ENCODE measurements at places on chromosomes 7 and 10.

DNA sequence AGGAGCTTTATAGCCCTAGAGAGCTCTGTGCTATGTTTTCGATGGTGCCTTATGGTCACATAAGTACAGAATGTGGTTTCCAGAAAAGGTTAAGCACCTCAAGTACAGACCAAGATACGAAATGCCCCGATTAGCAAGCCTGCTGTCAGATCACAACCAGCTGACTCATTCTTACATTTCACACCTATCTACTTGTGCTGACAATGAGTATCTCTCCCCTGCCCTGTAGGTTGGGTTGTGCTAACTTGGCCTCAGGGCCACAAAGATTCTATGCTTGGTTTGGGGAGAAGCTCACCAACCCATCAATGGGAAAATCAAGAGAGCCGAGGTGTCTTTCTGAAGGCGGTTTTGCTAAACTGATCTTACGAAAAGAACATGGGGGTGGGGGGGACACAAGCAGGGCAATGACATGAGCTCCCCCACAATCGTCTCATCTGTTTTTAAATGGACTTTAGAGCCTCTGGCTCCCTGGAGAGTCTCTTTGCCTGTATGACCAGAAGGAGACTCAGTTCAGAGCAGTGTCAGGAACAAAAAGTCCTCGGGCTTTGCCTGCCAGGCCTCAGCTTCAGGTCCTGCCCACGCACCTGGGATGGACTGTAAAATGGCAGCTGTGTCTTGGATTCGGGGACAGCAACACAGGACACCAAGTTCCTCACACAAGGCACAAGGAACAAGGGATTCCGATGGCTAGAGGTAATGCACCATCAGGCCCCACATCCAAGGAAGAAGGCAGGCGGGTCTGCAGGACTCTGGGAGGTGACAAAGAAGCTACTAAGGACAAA, 55.1 kb downstream of the FAM53B start:
- DNase-seq: peak; percentile 33

DNA sequence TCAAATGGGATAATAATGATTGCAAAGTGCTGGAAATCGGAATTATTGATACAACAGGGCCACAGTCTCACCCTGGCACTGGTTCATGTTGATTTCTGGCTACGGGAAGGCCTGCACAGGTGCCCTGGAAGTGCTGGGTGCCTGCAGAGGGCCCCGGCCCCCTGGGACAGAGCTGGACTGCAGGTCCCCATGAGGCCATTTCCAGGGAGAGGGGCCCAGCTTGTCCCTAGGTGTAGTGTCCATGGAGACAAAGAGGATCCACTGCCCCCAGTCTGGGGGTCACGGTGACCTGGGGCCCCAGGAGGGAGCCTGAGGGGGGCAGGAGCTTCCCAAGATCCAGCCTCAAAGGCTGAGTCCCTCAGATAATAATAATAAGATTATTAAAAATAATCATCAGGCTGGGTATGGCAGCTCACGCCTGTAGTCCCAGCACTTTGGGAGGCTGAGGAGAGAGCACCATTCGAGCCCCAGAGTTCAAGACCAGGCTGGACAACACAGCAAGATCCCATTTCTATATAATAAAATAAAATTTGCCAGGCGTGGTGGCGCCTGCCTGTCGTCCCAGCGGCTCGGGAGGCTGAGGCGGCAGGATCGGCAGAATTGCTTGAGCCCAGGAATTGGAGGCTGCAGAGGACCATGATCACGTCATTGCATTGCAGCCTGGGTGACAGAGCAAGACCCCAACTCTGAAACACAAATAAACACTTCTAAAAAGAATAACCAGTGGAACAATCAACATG, 98.1 kb downstream of the MICALL2 start:
- no peak for DNase-seq

- DNase-seq: no peak
Measured at GRCh38 chr7:73812996-73813395, 17.8 kb upstream of the CLDN4 start.

- no peak for DNase-seq
Measured at GRCh38 chr7:67518580-67518979, 521.9 kb downstream of the TYW1 start.

GRCh38 chr7:148095066-148095465, 495.5 kb upstream of the C7orf33 start:
- no peak for DNase-seq

GRCh38 chr7:81183326-81183725, 264.5 kb upstream of the SEMA3C start:
- no peak for DNase-seq

- DNase-seq: no peak
Measured at GRCh38 chr10:42992957-42993390, 83.9 kb upstream of the RET start.

GRCh38 chr10:67200913-67201564, 275.2 kb downstream of the LRRTM3 start:
- DNase-seq: no peak

GRCh38 chr7:138892006-138892630, 89.1 kb downstream of the KIAA1549 start:
- DNase-seq: no peak

DNA sequence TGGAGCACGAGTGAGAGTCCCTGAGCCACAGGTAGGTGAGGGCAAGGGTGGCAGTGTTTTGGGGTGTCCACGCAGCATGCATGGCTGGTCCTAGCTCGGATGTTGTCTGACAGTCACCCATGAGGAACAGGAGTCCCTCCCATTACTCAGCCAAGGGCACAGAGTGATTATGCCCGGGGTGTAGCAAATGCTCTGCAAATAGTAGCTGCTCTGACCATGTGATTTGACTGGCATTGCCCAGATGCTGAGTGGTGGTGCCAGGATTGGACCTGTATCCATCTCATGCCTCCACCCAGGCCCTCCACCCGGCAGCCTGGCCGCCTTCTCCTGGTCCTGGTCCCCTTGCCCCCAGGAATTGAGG, 150.8 kb downstream of the GRK5 start:
- DNase-seq: no peak

DNA sequence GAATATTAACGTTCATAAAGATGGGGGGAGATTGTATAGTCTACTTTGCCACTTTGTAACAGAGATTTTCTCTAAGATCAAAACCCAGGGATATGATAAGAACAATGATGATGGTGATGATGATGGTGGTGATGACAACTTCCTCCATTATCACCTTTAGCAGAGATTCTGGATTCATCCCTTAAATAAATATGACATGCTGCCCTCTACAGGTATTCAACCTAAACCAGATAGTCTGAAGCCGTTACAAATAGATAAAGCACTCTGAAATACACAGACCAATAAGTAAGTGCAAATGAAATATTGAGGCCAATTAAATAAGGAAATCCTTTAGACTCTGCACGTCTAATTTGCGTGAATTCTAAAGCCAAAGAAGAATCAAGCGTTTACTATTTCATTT, 211.5 kb downstream of the CREB5 start:
- no peak for DNase-seq

DNA sequence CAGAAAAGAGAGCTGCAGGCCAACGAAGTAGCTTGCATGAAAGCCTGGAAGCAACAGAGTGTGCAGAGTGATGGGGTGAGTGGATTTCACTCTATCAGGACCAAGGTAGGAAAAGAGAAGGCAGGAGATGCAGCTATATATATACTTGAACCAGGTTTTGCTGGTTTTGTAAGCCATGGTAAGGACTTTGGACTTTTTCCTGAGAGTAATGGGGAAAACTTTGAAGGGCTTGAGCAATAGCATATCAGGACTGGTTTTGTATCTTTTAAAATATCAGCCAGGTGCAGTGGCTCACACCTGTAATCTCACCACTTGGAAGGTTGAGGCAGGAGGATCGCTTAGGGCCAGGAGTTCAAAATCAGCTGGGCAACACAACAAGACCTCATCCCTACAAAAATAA, 120.6 kb upstream of the NRP1 start:
- DNase-seq: no peak

DNA sequence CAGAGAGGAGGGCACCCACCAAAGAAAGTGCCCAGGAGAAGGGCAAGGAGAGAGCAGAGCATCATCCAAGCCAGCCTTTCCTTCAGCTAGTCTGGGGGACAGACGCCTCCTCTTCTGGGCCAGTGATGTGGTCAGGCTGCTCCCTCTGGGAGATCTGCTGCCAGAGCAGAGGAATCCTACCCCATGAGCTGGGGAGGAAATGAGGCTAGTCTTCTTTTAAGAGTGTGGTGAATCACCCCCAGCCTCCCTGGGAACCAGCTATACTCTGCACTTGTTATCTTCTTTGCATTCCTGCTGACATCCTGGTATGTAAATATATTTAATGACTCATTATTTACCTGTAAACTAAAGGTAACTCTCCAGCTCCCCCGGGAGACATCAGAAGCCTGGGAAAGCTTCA, 41.6 kb upstream of the EPHB6 start:
- no peak for DNase-seq

DNA sequence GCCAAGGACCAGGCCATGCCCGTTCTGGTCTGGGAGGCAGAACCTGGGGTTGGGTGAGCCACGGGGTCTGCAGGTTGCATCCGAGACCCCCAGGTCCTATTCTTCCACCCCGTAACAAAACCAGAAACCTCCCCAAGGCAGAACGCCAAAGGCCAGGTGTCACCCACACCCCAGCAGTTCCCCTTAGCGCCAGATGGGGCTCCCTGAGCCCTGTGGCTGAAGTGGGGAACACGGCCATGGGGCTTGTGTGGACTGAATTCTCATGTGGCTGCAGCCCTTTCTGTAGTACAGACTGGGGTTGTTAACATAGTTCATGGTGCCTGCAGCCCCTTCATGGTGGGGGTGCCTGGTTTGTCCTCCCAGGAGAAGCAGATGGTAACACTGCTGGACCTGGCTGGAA, 10.2 kb downstream of the BRI3 start:
- no peak for DNase-seq

GRCh38 chr7:31957090-31957720, 113.0 kb downstream of the PDE1C start:
- DNase-seq: no peak

DNA sequence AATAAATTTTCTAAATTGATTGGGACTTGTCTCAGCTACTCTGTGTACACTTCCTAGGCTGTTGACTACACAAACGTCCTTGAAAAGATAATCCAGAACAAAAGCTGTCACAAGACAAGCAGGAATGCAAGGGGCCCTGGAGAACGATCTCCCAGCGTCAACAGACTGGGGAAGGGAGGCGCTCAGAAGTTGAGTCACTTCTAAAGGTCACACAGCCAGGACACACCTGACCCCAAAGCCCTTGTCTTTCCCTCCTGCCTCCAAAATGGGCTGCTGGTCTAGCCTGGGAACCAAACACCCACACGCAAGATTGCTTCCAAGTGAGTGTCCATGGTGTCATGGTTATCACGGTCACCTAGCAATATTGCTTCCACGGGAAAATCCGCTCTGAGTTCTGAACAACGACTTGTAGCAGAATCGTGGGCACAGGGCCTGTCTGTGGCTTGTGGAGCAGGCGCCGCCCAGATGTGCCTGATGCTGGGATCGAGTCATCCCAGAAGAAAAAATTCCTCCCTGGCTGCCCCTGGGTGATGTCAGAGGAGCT, 49.8 kb downstream of the SPOCK2 start:
- DNase-seq: no peak

DNA sequence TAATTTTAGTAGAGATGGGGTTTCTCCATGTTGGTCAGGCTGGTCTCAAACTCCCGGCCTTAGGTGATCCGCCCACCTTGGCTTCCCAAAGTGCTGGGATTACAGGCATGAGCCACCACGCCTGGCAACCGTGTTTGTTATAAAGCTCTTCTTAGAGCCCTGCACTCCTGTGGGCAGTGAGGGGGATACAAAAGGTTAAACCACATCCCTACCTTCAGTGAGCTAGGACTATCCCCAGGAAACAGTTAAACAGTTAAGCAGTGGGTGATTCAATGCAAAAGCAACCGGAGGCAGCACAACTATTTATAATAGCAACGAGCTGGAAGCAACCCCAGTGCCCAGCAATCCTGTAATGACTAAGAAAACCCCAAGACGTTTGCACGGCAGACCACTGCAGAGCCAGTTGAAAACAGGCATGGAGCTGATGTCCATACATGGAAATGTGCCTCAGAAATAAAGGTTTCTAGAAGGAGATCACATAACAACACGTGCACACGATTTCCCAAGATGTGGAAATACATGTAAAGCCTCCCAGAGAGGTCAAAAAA, 107.2 kb upstream of the LYZL2 start:
- no peak for DNase-seq

Data from stimulated activated CD4-positive, alpha-beta T cell treated with anti-CD3 and anti-CD28 coated beads, Interleukin-12 subunit alpha, Interleukin-12 subunit beta, amount 100 ng/mL, for 4 hours (primary cell).